ENCODE measurements at places on chromosomes 5 and 9. TPM values are rescaled to one million over a fixed set of nuclear protein-coding genes. Genes with fewer than 3 reads are reported as not detected.

GRCh38 chr9:127162046-127162863, 39.8 kb upstream of the ANGPTL2 start:
- no peak for DNase-seq

DNA sequence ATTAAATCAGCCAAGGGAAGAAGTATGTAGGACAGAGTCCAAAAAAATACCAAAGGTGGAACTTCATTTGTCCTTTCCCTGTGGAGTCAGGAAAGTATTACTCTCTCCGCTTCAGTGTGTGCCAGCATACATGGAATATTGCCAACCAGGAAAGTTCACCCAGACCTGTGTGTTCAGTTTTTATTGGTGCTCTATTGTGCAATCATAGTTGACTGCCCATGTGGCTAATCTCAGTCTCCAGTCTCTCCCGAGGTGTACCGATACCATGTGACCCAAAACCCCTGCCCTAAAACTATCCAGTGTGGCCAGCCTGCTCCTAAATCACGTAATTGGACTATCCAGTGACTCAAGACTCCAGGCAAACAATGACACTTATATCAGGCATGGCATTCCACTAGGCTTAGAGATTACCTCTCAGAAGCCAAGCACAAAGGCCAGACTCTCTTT, 38.8 kb downstream of the NFX1 start:
- DNase-seq, result no peak

DNA sequence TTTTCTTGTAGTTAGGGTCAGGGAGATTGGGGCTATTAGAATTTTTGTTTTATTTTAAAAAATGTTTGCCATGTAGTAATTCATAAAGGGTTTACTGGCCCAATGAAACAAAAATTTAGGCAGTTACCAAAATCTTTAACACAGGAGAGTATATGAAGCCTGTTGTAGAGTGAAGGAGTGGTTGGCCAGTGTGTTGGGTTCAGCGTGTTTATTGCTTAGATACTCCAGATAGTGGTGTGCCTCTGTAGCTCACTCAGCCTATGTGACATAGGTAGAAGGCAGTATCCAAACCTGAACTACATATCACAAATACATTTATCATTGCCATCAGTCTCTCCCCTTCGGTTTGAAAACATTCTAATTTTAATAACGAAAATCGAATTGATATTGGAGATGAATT, 1.2 kb downstream of the TEK start:
- no peak for DNase-seq

DNA sequence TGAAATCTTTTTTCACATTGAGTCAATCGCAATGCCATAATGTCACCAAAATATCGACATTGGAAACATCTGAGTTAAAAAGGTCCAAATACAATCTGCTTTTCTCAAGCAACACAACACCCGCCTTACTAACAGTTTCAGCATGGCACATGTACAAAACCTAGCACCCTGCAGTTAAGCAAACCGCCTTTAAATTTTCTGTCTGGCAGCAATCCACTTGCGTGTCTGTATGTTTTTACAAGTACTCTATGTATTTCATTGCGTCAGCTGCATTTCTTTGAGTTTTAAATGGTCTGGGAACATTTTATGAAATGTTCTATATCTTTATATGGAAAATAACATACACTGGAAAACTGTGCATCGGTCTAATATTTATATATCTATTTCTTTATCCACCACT, 134.6 kb downstream of the DENND1A start:
- DNase-seq, result no peak

DNA sequence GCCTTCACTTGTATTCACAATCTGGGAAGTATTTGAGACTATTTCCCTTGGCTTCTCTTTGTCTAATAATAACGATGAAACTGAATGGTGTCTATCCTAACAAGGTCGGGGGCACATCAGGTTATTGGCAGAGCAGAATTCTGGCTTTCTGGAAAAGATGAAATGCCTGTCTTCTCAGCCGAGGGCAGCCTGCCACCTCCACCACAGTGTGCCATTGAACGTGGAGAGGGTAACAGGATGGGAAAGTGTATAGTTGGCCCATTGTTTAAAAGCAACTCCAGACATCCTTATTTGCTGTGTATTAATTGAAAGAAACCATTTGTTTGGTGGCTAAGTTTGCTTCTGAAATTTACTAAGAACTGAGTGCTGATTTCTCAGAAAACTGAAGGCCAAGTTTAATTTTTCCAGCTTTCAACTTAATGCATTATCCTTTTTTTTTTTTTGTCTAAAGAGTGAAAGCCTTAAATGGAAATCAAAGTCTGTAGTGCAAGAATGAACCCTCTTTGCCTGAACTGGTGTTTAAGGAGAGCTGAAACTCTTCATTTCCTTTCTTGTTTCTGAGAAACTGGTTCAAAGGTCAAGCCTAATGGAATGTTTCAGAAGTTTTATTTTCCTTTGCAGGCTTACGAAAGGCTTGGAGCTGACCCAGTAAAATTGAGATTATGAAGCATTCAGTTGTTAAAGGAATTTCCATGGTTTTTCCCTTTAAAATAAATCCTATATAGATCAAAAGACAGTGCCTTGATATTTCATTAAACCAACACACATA, 563.7 kb upstream of the DAP start:
- DNase-seq, result no peak

DNA sequence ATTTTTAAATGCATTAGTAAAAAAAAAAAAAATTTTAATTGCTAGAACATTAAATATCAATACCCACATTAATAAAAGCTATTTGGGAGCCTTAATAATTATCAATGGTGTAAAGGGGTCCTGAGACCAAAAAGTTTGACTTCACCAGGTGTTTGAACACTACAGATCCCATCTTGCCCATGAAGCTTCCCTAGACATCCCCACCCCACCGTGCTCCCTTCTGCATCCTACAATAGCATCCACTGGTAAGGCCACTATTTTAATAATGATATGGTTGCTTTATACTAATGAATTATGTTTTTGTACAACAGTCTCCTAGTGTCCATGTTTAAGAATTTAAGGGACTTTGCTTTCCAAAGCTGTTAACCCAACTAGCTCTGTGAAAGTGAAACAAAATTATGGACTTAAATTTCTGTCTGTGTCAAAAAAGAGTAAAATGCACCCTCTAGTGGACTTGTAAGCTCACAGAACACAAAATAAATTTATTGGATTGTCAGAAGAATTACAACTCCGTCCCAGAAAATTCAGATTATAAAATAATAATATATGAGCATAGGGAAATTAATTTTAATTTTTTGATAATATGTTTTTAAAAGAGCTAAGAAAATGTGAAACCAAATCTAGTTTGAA, 76.0 kb downstream of the ARL15 start:
- no peak for DNase-seq

- DNase-seq, result no peak
These were observed 17.1 kb downstream of the IGIP start for GRCh38 chr5:140142856-140143255.

- DNase-seq, result no peak
These were observed 48.6 kb downstream of the COL15A1 start for GRCh38 chr9:98992107-98992884.

- no peak for DNase-seq
These were observed 119.8 kb downstream of the SSBP2 start for GRCh38 chr5:81631124-81631523.

DNA sequence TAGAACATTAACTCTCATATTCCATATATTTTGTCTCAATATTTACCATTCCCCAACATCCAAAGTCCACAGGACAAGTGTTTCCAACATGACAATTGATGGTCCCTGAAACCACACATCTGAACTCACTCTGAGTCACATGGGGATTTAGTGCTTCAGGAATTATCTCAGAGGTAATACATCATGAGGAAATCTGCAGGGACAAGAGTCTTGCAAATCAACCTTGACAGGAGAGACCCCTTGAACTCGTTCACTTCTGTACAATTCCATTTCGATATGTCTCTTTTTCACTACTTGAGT, 119.7 kb upstream of the ABCA1 start:
- no peak for DNase-seq

GRCh38 chr5:125210242-125210947, 464.0 kb upstream of the ZNF608 start:
- DNase-seq, result no peak

DNA sequence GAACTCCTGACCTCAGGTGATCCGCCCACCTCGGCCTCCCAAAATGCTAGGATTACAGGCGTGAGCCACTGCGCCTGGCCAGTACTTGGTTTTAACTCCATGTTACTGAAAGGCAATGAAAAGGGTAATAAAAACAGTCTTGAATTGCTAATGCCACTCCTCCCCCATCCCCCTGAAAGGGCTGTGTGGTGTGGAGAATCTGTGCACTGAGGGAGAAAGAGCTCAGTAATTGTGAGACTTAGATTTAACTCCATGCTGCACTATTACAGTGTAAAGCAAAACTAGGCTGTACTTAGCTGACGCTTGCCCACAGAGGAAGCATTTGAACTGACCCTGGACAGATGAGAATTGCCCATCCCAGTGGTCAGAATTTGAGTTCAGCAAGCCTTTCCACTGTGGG, 1662.4 kb upstream of the ACO1 start:
- DNase-seq, result no peak

DNA sequence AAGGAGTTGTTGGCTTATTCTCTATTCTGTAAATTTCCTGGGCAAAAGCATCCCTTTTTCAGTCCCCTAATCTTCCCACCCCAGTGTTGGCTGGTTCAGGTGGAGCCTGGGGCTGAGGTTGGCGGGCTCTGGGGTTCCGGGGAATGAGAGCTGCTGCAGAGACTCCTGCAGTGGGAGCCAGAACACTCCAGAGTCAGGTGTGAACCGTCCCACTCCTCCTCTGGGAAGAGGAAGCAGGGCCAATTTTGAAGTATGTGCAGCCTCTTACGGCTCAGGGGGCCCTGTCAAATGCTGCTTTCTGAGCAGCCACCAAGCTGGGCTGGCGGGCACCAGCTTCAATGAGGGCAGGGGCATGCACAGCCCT, 42.8 kb downstream of the JADE2 start:
- no peak for DNase-seq

- peak; percentile 57 for DNase-seq
These were observed 1.1 kb upstream of the MAT2B start for GRCh38 chr5:163504079-163504931.

- DNase-seq, result no peak
These were observed 132.0 kb downstream of the FGF10 start for GRCh38 chr5:44257221-44257620.

SOHLH1 gene
- not detected for total RNA-seq

RNF130 gene
- 51.2 TPM for total RNA-seq

TRIM14 gene
- 5.1 TPM for total RNA-seq

GRXCR2 gene
- total RNA-seq, result 5.5 TPM

ALDOB gene
- total RNA-seq, result 0.43 TPM

STOM gene
- total RNA-seq, result 194 TPM

PCDHGC4 gene
- total RNA-seq, result 2.4 TPM

All from Right ventricle myocardium inferior (tissue), 1 donor.